NCI-H1436 (cell line): ENCODE measurements at places on chromosomes 5 and 9.

- DNase-seq: no peak
Observed at GRCh38 chr5:59597690-59598546, 295.6 kb downstream of the PDE4D start.

GRCh38 chr9:19127871-19128500 lies 694 bp upstream of the PLIN2 start:
- no peak for DNase-seq

DNA sequence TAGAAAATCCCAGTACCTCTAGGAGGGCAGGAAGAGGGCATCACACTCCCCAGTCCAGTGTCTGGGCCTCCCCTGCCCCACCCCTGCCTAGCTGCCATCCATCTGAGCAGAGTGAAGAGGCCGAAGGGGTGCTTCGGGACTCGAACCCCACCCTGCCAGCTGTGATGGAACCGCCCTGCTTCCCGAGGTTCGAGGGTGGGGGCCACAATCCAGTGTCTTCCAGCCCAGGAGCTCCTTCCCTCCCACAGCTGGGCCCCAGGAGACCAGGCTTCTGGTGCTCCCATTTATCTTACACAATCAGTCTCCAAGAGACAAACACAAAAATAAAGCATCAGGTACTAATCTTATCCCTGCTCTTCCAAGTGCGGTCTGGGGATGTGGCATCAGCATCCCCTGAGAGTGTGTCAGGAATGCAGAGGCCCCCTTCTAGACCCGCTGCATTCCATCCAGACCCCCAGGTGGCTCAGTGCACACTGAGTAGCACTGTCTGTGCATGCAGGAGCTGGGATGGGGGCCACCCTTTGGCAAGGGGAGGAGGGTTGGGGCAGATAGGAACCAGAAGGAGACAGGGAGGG lies 122.8 kb upstream of the TBC1D2 start:
- no peak for DNase-seq

- no peak for DNase-seq
Observed at GRCh38 chr9:98688710-98689495, 19.8 kb downstream of the GABBR2 start.

DNA sequence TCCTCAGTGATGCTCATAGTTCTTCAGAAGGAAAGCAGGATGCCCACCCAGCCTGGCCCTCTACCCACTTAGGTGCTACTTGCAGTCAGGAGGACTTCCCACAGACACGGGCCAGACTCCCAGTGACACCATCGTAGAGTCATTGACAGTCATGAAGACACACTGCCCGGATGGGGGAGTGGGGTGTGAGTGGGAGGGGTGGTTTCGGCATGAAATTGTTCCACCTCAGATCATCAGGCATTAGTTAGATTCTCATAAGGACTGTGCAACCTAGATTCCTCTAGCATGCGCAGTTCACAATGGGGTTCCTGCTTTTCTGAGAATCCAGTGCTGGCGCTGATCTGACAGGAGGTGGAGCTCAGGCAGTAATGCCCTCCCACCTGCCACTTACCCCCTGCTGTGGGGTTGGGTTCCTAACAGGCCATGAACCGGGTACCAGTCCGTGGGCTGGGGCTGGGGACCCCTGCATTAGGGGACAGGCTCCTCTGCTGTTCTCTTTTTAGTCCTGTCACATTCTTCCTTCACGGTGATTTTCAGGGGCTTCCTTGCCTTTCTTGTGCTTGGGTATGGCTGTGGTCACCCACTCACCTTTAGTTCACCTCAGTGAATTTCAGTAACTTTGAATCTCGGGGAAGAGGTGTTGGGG lies 88.2 kb upstream of the ANKRD55 start:
- DNase-seq: no peak

DNA sequence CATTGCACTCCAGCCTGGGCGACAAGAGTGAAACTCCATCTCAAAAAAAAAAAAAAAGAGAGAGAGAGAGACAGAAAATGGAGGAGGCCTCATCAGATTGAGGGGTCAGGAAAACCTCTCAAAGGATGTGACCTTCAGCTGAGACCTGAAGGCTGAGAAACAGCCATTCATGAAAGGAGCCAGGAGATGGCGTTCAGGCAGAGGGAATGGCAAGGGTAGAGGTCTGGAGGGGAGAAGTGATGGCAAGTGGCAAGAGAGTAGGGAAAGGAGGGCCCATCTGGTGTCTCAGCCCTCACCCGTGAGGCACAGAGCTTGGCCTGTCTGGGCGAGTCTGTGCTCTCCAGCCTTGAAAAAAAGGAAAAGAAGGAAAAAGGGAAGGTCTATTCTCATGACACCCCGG lies 17.0 kb downstream of the CAMK2A start:
- peak; percentile 27 for DNase-seq

- DNase-seq: no peak
Observed at GRCh38 chr5:3943859-3944258, 348.2 kb downstream of the IRX1 start.

- no peak for DNase-seq
Observed at GRCh38 chr5:109694451-109694891, 4.7 kb downstream of the MAN2A1 start.

GRCh38 chr9:104863180-104863883 lies 64.6 kb downstream of the ABCA1 start:
- peak; percentile 65 for DNase-seq

DNA sequence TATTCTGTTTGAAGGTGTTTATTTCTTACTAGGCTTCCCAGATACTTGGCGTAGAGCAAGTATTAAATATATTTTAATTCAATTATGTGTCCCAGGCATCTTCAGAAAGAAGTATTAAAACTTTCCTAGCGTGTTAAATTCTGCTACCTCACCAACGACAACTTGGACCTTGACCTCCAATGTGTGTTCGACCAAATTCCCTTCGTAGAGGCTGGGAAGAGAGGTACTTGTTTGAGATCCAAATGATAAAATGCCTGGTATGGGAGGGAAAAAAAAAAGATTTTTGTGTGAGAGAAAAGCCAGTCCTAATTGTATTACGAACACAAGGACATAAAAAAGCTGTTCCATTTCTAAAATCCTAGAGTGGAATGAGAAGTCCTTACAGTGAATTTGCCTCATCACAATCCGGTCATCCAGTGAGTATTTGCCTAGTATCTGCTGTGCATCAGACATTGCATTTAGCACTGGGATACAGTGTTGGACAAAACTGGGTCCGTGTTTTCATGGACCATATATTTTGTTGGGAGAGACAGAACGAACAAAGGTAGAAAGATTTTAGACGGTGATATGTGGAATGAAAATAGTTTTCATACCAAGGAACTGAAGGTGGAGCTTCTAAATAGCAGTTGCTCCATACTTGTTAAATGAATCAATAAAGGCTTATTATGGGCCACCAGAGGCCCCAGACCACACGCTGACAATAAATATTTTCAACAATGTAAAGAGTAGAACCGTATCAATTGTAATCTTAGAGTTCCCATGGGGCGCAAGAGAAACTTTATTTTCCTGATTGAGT lies 103.1 kb downstream of the KIF4B start:
- DNase-seq: no peak

- DNase-seq: no peak
Observed at GRCh38 chr5:1288439-1289335, 6.2 kb downstream of the TERT start.

GRCh38 chr5:160604484-160604883 lies 182.8 kb downstream of the PTTG1 start:
- DNase-seq: no peak

DNA sequence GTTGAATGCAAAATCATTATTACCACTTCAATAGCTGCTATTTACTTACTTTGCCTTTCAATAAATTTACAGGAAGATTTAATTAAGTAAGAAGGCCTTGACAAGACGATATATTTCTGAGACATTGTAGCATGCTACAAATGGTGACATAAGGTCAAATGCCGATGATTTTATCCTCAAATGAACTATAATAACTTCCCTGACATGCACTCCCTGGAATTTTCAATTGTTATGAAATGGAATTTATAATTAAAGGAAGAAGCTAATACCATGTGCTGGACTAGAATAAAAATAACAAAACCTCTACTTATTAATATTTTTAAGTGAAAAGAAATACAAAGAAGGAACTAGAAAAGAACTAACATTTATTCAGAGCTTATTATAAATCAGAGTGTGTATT lies 30.2 kb upstream of the ITGA1 start:
- no peak for DNase-seq

DNA sequence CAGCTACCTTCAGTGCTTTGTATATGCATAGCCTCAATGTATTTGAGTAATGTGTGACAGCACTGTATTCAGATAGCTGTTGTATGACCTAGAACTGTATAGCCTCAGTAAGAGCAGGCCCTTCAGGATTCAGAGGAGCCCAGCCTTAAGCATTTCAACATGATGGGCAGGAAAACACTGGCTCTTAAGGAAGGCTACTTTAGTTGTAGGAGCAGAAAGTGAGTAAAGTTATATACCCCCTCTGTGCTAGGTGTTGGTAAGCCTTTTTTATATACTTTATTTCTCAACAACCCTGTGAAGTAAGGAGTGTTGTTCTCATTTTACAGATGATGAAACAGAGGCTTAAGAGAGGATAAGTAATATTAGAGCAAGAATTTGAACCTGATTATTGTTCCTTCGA lies 1.5 kb upstream of the GPR21 start:
- DNase-seq: no peak

- no peak for DNase-seq
Observed at GRCh38 chr5:113081881-113082546, 105.4 kb downstream of the DCP2 start.

DNA sequence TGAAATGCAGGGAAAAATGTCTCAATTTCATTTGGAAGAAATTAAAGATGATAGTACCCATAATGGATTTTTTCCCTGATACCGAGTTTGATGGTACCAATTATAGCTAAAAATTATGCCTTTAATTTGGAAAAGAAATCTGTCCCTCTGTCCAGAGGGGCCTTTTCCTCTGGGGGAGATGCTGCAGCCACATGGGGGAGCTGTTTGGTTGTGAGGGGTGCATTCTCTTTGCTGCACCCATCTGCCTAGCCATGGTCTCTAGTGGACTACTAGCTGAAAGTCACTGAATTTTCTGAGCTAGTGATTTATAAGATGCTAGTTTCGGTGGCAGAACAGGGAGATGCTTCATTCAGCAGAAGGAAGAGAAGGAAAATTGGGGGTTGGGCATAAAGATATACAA lies 9.6 kb downstream of the SEC61B start:
- peak; percentile 4 for DNase-seq

DNA sequence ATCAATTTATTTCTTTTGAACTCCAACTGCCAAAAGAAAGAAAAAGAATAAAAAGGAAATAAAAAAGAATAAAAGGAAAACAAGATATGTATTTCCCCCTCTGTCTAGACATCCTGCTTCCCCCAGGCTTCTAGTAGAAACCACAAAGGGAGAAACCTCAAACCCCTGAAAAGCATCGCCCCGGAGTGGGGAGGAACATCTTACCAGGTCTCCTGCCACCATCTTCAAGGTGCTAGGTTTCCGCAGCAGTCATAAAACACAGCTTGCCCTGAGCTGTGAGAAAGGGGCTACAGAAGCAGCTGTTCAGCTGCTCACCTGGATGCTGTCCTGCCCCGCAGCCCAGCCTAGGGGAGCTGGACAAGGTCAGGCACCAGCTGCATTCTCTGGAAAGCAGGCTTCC lies 487.7 kb downstream of the GADD45G start:
- DNase-seq: no peak

DNA sequence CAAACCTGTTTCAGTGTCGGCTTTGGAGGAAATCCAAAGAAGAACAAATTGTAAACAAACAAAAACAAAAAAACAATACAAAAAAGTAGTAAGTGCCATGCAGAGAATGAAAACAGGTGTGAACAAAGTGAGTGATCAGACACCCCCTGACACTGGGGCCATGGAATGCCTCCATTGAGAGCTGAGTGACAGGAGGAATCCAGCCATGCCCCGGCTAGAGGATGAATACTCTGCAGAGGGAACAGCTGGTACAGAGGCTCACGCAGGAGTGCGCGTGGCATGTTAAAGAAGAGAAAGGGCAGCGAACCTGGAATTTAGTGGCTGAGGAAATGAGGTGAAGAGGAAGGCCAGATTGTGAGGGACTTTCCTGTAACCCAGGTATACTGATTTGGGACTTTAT lies 15.5 kb upstream of the CCNJL start:
- DNase-seq: no peak

DNA sequence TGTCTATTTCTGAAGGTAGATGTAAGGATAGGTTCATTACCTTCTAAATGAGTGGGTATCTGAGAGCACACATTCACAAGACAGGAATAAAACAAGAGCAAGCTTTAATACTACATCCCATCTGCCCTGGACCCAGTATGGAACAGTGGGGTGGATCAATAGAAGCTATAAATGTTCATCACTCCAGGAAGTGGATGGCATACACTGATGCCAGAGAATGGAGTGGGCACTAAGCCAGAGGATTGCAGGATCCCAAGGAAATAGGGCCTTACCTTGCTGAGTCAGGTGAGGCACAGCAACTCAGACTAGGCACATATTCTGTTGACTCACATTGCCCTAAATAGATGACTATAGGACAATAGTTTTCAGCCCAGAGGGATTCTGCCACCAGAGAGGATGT lies 21.3 kb upstream of the COX7C start:
- no peak for DNase-seq

GRCh38 chr5:108238936-108239887 lies 142.7 kb downstream of the FBXL17 start:
- no peak for DNase-seq

DNA sequence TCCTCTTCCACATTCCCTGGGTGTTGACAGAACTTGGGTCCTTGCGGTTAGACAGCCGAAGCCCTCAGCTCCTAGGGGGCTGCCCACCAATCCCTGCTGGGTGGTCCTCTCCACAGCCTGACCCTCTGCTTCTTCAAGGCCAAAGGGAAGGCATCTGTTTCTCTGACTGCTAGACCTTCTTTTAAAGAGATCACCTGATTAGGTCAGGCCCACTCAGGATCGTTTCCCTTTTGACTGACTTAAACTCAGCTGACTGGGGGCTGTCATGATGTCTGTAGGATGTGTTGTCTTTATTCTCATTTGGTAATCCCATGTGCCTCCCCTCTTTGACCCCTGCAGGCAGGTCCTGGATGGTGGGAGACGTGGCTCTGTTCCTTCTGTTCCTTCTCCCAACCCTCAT lies 207.5 kb downstream of the PAX5 start:
- no peak for DNase-seq

DNA sequence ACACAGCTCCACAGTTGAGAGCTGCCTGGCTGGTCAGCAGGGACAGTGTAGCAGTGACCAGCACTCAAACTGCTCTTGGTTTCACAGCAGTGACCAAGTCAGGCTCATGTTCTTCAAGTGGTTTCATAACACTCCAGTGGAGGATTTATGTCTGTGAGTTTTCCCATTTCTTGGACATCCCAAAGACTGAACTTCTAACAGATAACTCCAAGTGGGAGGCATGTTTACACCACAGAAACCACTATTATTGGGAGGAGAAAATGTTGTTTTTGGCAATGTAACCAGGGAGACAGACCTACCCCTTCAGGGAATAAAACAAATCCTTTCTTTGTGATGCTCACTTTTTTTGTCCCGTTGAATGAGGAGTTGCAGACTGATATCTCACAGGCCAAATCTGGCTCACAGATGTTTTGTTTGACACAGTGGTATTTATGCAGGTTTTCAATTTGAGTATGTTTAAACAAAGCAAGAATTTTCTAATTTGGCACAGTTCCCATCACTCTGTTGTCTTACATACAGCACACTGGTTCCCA lies 141.5 kb downstream of the RMI1 start:
- DNase-seq: peak; percentile 10
